ENCODE measurements at places on chromosomes 5 and 9.

GRCh38 chr9:86968258-86968920, 21.1 kb upstream of the GAS1 start:
- DNase-seq = no peak

DNA sequence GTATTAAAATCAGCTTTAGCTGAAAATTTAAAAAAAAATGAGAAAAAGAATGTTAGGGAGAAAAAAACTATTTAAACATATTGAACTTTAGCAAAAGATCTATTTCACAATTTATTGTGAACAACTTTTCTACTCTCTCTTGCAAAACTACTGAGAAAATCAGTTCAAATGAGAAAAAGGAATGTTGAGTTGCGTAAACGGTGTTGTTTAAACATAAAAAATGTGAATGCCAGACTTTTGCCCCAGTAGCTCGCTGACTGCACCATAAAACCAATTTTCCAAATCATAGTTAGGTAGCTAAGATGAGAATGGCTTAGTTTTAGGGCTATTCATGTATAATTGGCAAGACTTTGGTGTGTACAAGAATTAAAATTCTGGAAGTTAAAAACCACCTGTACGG, 13.4 kb upstream of the RAD23B start:
- no peak for DNase-seq

GRCh38 chr5:124481419-124481818, 265.0 kb downstream of the ZNF608 start:
- no peak for DNase-seq

DNA sequence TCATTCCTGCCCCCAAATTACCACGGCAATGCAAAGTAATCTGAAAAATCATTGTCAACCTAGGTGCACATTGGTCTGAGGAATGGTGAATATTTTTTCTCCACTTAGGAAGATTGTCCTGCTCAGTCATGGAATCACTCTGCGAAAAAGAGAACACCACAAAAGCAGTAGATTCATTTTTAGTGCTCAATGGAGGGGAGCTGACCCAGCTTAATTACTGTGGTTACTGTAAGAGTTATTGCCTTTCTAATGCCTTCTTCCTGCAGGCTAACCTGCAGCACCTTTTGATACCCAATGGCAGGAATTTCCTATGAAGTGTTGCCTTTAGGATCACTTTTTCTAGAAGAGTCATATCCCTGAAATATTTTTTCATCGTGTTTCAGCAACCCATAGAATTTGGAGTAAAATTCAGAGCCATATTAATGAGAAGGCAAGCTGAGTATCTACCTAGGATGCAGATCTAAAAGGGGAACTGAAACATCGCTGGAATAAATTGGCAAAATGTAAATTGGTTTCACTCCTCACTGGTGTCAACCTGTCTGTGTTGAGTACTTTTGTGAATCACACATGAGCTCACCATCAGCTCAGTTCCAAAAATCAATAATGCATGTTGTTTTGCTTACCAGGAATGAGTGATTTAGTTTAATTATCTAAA, 464.5 kb downstream of the CSNK1G3 start:
- no peak for DNase-seq

- no peak for DNase-seq
Measured at GRCh38 chr5:13278148-13278547, 666.3 kb downstream of the DNAH5 start.

GRCh38 chr5:90878549-90879196, 320.1 kb downstream of the ADGRV1 start:
- no peak for DNase-seq

DNA sequence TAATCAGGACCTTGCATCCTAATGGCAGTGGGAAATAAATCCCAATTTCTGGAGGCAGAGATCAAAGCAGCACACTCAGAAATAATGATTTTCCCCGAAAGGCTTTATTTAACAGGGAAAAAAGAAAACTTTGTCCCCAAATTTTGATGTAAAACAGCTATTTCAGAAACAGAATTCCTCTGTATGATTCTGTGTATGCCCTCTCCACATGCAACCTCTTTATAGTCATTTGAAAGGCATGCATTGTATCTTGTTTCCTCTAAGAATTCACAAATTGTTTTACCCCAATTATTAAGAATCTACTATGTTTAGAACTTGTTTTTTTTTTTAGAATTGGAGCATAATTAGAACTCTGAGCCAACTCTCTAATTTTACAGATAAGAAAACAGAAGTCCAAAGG, 2.7 kb upstream of the PTAR1 start:
- no peak for DNase-seq

DNA sequence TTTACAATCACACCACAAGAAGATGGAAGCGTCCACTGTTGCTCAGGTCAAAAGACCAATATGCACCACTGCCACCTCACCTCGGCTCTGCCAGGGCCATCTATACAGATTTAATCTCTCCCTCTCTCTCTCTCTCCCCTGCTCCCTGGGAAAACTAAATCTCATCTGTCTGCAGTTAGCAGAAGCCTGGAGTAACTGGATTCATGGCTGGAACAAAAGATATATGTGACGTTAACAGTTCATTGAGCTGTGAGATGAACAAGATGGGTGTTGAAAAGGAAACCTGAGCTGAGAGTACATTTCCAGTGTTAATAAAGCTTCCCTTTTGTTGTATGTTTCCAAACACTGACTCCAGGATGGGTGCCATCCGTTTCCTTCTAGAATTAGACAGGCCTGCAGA, 369.7 kb downstream of the CDK5RAP2 start:
- DNase-seq = peak; percentile 7

GRCh38 chr5:159515909-159516415, 185.7 kb upstream of the IL12B start:
- no peak for DNase-seq

- DNase-seq = no peak
Measured at GRCh38 chr9:116271991-116272390, 118.4 kb downstream of the PAPPA start.

GRCh38 chr5:16815432-16815831, 120.7 kb downstream of the MYO10 start:
- DNase-seq = no peak

GRCh38 chr5:176611435-176611834, 1.5 kb upstream of the GPRIN1 start:
- no peak for DNase-seq

DNA sequence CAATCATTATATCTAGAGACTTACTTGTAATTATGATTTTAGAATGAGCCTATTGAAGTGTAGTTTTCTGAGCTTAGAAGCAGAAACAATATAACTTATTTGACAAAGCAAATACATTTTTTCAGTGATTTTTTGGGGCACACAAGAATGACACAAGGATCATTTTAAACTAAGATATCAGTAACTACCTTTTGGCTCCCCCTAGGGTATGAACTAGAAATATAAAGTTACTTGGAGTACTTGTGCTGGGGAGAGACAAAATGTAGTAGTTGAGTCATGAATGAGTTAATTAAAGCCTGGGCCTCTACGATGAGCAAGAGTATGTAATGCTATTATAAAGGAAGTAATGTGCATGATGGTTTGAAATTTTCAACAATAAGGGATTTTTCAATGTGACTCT, 1244.1 kb upstream of the ACO1 start:
- DNase-seq = no peak

DNA sequence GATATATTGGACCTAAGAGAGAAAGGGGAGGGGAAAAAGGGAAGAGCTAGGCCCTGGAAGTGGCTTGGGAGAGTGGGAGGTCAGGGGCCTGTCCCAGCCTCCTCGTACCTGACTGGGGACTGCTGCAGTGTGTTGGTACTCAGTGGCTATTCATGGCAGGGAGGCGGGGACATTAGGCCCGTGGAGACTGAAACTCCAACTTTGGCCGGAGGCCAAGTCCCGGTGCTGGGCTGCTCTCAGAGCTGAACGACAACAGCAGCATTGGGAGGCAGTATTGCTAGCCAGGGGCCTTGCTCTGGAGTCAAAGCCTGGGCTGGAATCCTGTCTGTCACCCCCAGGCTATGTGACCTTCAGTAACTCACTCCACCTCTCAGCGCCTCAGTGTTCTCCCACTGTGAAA, 37.8 kb downstream of the NEURL1B start:
- no peak for DNase-seq

GRCh38 chr9:94843134-94843533, 116.6 kb downstream of the AOPEP start:
- DNase-seq = no peak

GRCh38 chr5:116135344-116135743, 50.5 kb downstream of the COMMD10 start:
- no peak for DNase-seq

DNA sequence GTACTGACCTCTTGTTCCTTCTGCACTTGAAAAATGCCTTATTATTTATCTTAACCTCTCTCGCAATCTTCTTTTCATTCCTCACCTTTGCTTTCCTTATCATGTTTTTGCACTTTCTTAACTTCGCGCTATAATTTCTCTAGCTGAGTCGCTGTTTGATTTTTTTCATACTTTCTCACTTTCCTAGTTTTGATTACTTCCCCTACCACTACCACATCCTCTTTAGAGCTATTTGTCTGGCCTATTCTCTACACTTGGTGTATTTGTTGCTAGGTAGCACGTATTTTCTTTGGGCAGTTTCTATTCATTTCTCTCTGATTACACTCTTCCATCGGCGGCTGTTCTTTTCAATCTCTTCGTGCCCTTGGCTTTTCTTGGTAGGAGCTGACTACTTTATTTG, 611.8 kb downstream of the BNC2 start:
- DNase-seq = no peak

GRCh38 chr9:35533398-35533797, 43.5 kb downstream of the RUSC2 start:
- no peak for DNase-seq

DNA sequence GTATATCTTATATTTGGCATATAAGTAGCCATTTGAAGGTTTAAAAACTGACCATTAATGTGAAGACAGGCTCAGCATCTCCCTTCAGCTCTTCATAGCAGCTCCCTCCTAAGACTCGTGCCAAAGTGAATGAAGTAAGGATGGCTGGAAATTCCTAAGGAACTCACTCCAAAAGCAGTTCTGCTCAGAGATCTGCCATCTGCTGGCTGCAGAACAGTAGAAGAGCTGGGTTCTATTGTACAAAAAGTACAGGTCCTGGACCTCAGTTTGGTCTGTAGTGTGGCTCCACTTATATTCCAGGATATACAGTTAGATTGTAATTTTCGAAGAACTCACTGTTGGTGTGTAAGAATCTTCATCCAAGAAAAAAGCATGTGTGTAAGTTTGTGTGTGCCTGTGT, 104.9 kb upstream of the RUSC2 start:
- no peak for DNase-seq

DNA sequence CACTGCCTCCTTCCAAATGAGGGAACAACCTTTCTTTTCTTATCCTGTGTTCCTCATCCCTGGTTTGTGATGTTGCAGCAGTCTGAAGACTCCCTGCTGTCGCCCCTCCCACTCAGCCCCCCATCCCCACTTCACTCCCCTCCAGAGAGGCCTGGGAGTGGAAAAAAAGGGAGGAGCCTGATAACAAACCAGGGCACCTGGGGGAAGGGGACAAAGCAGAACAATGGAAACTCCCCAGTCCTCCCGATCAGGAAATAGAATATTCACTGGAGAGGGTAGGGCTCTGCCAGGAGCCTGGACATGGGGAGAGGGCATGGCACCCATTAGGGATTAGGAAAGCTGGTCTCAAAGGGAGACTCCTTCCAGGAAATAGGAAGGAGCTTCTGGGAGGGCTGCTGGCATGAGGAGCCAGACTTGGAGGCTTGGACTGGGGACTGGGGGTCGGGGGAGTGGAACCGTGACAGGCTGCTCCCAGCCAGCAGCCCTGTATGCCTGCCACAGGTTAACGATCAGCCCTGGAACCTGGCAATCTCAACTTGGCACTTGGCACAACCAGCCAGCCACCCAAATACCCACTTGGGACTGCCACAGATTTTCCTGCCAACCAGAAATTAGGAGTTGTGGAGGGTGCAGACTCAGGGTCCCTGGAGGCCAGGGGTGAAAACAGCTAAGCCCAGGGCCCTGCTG, 20.0 kb downstream of the PCDH1 start:
- no peak for DNase-seq

DNA sequence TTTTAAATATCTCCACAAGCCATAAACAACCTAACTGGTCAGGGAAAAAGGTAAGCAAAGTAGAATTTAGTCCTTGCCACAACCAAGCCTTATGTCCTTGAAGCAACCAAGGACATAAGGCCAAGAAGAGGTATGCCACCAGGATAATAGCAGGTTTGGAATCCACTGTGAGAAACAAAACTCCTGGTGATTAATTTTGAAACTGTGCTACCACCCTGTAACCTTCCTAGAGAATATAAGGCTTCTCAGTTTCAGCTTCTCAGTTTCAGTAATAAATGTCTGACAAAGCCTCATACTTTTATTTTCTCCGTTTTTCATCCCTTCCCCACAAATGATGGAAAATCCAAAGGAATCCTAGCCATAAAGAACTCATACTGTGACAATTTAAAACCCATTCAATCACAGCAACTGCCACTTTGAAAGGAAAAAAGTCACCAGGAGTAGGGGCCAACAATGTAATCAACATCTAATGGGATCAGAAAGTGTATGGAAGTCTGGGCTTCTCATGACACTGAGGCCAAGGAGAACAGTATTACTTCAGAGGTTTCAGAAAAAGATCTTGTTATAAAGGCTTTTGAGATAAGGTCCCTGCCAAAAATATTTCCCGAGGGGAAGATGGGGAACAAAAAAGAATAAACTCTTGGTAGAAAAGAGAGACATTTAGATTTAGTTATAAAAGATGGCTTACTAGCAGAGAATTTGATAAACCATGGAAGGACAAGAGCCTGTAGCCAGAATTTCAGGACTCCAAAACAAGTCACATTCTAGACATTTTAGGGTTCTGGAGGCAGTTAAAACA, 189.2 kb downstream of the TSSK1B start:
- no peak for DNase-seq

- no peak for DNase-seq
Measured at GRCh38 chr5:68587171-68587570, 371.6 kb downstream of the PIK3R1 start.

DNA sequence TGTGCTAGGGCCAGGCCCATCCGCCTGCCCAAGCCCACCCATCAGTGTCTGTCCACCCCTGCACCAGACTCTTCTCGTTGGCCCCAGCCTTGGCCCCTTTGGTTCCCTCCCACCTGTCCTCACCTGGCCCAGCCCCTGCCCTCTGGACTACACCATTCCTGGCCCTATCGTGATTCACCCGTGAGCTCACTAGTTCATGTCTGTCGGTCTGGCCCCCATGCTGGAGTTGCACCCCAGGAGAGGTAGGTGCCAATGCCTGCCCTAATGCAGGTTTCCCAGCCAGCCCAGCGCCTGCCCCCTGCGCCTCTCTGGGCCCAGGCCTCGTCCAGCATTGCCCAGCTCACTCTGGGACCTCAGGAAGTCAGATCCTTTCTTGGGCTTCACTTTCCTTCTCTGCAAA, 115.4 kb upstream of the LMX1B start:
- no peak for DNase-seq

GRCh38 chr5:45411971-45412612, 284.1 kb downstream of the HCN1 start:
- no peak for DNase-seq

GRCh38 chr5:112403069-112403468, 16.0 kb downstream of the EPB41L4A start:
- DNase-seq = no peak

GRCh38 chr9:15873573-15874177, 320.8 kb downstream of the CCDC171 start:
- peak; percentile 50 for DNase-seq

DNA sequence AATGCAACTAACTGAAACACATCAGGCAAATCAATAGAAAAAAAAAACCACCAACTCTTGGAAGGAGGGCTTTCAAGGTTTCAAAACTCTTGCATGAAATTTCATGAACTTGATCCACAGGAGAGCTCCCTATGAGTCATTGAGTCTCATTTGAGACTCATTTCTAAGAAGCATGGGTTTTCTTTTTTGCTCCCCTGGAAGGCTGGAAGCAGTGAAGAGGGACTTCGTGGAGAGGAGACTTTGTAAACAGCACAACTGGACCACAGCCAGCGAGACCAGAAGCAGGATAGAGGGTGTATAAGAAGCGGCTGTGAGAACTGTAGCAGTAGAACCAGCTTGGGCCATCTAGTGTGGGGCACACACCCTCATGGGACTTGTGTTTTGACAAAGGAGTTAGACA, 41.2 kb upstream of the RAPGEF1 start:
- no peak for DNase-seq

All from NCI-H1092 (cell line).